ENCODE measurements at places on chromosomes 3 and 15.

DNA sequence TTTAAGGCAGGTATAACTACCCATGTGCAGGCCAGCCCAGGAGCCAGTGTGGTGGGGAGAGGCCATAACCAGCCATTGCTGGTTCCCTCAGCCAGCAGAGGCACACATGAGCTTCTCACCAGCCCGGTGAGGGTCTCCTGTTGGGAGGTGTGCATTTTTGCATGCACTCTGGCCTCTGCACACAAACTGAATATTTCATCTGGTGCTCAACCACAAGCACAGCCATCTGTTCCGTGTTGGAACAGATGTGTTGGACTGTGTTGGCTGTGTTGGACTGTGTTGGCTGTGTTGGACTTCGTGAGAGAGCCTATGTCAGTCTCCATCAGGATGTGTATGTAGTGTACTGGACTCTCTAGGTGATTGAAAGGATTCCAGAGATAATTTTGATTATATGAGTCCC is 67.2 kb downstream of the RPL39L start:
- no peak for DNase-seq

GRCh38 chr3:160174621-160175020 is 50.6 kb upstream of the C3orf80 start:
- no peak for DNase-seq

GRCh38 chr3:158522221-158523136 is 48.5 kb upstream of the MLF1 start:
- no peak for DNase-seq

GRCh38 chr3:184002469-184002868 is 15.2 kb downstream of the ABCC5 start:
- DNase-seq = no peak

GRCh38 chr3:127276396-127276795 is 11.4 kb downstream of the PRR20G start:
- DNase-seq = no peak

DNA sequence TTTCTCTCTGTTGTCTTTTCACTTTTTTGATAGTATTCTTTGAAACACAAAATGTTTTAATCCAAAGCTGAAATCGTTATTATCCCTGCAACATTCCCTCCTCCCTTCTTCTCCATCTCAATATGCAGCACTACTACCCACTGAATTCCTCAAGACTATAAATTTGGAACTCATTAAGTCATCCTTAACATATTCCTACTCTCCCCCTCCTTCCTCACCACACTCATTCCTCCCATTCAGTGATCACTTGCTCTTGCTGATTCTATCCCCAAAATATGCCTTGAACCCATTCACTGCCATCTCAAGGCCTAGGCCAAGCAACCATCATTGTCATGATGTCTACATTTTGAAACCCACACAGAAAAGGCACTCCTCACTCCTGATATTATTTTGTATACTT is 2.4 kb upstream of the PIK3R4 start:
- DNase-seq = no peak

DNA sequence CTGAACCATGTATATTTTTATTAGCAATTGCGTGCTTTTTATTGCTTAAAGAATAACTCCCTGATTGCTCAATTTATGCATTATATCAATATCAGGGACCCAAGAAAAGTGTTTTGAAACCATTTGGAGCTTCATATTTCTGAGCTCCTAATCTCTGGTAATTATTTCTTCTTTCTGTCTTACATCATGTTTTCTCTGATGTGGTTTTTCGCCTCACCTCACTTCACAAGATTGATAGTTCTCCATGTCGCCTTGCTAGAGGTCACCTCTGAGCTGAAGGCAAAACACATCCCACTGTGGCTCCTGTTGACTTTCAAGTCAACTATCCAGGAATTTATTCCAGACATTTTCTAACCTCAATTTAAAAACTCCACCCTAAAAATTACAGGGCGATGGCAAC is 837.4 kb downstream of the CADM2 start:
- DNase-seq = no peak

- DNase-seq = no peak
These were observed 312.6 kb downstream of the AGBL1 start for GRCh38 chr15:86392296-86392695.

- DNase-seq = no peak
These were observed 4.1 kb upstream of the TM4SF4 start for GRCh38 chr3:149470381-149470780.

DNA sequence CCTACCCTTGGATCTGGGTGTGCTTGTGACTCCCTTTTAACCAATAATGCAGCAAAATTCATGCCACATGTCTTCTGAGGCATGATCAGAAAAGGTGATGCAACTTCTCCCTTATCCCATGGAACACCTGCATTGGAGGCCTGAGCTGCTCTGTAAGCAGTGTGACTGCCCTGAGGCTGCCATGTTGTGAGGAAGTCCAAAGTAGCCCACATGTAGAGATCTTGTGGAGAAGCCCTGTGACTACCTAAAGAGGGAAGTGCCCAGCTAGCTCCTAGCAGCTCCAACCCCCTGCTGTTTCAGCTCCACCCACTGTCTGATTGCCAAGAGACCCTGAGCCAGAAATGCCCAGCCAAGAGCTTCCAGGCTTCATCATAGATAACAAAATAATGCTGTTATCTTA is 6.4 kb upstream of the NR1D2 start:
- DNase-seq = no peak

DNA sequence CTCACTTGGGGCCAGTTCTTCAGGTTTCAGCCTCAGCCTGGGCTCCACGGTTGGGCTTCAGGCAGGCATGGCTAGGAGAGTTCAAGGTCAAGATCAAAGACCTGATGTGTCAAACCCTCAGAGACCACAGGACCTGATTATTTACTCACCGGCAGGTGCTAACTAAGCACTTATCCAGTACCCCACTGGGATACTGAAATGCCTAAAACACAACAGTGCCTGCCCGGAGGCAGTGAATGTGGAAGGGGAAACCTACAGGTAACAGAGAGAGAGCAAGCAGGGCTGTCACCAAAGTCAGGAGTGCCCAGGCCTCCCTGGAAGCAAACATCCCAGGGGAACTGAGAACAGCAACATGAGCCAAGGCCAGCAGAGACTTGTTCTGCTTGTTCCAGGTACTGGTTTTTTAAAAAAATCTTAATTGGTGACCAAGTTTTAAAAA is 6.7 kb downstream of the IDH2 start:
- DNase-seq = no peak

Data from stimulated activated CD8-positive, alpha-beta memory T cell treated with anti-CD3 and anti-CD28 coated beads, Interleukin-15, amount 100 ng/mL, for 1 hour (primary cell).